ENCODE measurements at places on chromosomes 1 and 21. TPM values are rescaled to one million over a fixed set of nuclear protein-coding genes. Genes with fewer than 3 reads are reported as not detected.

The HMGN1 gene
- 255 TPM for total RNA-seq

The FOXO6 gene
- 3.6 TPM for total RNA-seq

The AHCYL1 gene
- 200 TPM for total RNA-seq

The PHACTR4 gene
- 27.8 TPM for total RNA-seq

The EXO1 gene
- total RNA-seq, result 0.98 TPM

The S1PR1 gene
- 92.7 TPM for total RNA-seq

The LAMB3 gene
- 3.6 TPM for total RNA-seq

The ISG15 gene
- 31.3 TPM for total RNA-seq

The ELF3 gene
- total RNA-seq, result 6.6 TPM

The GIPC2 gene
- 1.5 TPM for total RNA-seq

The MTARC1 gene
- 96.5 TPM for total RNA-seq

DNA sequence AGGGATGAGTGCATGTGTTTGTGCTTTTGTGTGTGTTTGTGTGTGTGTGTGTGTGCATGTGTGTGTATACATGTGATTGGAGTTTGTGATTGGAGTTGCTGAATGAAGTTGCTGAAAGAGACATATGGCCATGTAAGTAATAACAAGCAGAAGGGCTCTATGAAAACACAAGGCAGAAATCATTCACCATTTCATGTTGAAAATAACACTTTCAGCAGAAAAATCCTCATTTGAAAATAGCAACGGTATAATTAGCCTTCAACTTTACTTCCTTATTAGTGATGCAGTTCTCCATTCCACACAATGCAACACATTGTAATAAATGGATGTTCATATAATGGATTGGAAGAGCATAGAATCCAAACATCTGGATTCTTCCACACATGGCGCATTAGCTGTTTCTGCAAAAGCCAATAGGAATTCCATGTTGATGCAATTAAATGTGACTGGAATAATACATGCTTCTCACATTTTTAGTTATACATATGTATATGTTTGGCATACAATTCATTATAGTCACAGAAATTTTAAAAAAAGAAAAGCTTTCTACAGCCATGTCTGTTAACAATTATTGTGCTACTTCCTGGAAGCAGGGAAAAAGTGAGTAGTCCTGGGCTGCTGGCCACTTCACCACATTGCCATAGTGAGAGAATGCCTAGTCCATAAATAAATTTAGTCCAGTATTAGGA, 538.0 kb downstream of the LTN1 start:
- no peak for DNase-seq

- no peak for DNase-seq
Observed at GRCh38 chr1:19720174-19720573, 55.5 kb downstream of the HTR6 start.

DNA sequence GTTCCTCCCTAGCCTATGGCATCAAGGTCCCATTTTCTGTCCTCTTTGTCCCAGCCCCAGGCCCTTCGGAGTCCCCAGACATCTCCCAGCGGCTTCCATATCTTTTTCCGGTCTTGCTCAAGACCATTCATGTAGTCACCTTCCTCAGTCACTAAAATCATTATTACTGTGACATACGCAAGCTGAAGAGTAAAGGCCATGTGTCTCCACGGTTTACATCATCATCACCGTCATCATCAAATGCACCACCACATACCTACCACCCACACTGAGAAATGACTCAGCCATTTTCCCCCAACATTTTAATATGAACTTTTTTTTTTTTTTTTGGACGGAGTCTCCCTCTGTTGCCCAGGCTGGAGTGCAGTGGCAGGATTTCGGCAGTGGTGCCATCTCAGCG, 43.4 kb downstream of the FHAD1 start:
- DNase-seq, result no peak

- DNase-seq, result no peak
Observed at GRCh38 chr1:6010554-6010953, 18.3 kb upstream of the NPHP4 start.

DNA sequence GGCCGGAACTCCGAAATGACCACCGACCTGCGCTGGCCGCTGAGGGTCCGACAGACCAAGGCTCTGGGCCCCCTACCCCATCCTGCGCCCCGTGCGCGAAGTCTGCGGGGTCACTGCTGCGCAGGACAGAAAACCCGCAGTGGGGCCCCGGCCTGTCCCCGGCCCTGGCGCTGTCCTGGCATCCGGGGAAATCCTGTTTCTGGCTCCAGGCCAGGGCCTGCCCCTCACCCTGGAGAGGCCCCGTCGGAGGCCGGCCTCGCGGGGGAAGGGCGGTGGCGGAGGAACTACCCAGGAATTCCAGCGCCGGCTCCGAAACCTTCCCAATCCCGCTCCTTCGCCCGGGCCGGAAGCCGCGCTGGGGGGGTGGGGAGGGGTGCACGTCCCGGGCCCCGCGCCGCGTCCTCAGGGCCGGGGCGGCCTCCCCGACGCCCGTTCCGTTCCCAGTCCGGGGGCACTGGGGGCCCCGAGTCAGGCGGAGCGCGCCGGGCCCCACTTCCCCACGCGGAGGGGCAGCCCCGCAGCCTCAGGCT, 77.0 kb downstream of the MORN1 start:
- DNase-seq, result peak; percentile 81

DNA sequence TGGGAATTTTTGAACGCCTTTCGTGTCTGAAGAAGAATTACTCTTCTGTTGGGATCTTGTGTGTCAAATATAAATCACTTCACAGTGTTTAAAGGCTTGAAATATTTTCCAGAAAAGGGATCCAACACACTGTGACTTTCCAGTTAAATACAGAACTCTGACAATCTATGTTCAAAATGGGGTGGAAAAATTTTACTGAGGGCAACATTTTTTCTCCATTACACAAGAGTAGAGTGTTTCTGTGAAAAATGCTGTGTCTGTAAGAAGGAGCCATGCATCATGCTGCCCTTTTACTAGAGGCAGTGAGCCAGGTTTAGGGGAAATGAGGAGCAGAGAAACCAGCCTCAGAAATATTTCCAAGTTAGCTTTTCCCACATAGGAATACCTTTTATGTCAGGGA, 86.5 kb downstream of the VPS13D start:
- DNase-seq, result no peak

GRCh38 chr1:91201176-91201575, 179.3 kb upstream of the ZNF644 start:
- DNase-seq, result no peak

GRCh38 chr1:160371756-160372155, 4.9 kb downstream of the NHLH1 start:
- no peak for DNase-seq

DNA sequence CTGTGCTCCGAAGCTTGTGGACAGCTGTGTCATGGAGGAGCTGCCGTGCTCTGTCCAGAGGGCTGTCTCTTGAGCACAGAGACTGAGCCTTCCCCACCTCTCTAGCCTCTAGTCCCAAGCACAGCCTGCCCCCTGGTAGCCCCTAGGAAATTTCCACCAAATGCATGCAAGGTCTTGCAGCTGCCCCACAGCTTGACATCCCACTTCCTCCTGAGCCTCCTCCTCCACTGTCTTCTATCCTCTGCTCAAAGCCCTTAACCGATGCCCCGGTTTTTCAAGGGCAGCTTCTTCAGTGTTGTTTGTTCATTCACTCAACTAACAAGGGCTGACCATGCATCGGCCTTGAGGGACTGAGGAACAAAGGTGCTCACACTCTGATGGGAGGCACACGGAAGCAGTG, 20.6 kb upstream of the PROK1 start:
- DNase-seq, result no peak

- peak; percentile 23 for DNase-seq
Observed at GRCh38 chr1:51768971-51769588, 109.4 kb downstream of the NRDC start.

GRCh38 chr1:205240569-205240968, 12.8 kb downstream of the TMCC2 start:
- no peak for DNase-seq

GRCh38 chr1:71427066-71427465, 346.2 kb upstream of the ZRANB2 start:
- no peak for DNase-seq

GRCh38 chr1:2998503-2999100, 22.7 kb upstream of the ACTRT2 start:
- no peak for DNase-seq

GRCh38 chr1:183609313-183609712, 19.1 kb upstream of the NCF2 start:
- DNase-seq, result no peak

- peak; percentile 61 for DNase-seq
Observed at GRCh38 chr1:213996320-213997037, 8.7 kb downstream of the PROX1 start.

DNA sequence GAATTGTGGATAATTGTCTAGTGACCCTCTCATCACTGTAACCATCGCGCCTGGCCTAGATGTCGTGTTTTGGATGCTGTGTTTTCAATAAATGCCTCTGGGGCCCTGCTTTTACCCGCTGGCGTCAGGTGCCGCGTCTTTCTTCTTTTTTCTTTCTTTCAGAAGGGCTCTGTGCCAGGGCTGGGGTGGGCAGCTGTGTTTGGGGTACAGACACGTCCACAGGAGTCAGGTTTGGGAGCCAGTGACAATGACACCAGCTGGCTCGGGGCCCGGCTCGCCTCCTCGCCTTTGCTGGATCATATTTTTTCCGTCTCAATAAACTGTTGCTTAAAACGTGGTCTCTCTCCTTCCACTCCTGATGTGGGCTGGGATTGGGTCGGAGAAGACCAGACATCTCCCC, 16.1 kb downstream of the TMEM201 start:
- no peak for DNase-seq

DNA sequence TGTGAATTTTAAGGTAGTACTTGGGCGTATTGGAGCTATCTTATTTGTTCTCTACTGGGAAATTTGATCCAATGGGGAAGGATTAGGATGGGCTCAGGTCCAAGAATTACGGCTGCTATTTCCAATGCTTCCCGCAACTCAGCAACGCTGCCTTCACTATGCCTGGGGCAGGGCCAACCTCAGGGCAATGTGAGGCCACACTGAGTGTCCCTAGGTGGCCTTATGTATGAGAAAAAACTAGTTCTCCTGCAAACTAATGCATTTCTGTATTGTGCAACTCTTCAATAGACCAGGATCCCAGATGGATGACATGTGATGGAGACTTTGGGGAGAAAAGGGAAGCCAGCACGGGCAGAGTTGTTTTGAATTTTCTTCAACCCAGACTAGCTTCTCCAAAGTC, 168.1 kb downstream of the DUSP10 start:
- DNase-seq, result peak; percentile 11

- peak; percentile 11 for DNase-seq
Observed at GRCh38 chr1:33228935-33229487, 27.3 kb upstream of the ZNF362 start.

- no peak for DNase-seq
Observed at GRCh38 chr1:51214615-51215131, 21.4 kb upstream of the RNF11 start.

All from thyroid gland (tissue), 4 donors.